ENCODE measurements at places on chromosomes 7 and 10.

GRCh38 chr7:50651271-50651989 lies 86.2 kb upstream of the DDC start:
- no peak for DNase-seq

DNA sequence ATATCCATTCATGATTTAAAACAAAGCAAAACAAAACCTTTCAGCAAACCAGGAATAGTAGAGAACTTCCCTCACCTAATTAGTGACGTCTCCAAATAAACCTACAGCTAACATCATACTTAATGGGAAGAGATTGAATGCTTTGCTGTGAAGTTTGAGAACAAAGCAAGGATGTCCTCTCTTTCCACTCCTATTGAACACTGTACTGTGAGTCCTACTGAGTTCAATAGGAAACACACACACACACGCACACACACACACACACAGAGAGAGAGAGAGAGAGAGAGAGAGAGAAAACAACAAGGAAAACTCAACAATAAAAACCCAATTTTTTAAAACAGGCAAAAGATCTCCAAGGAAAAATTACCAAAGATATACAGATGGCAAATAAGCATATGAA lies 32.3 kb downstream of the PODXL start:
- DNase-seq = no peak

GRCh38 chr7:110308791-110309190 lies 782.1 kb upstream of the LRRN3 start:
- no peak for DNase-seq

- DNase-seq = no peak
Measured at GRCh38 chr10:89458291-89458690, 43.9 kb downstream of the IFIT5 start.

GRCh38 chr10:87842776-87843497 lies 20.4 kb downstream of the KLLN start:
- no peak for DNase-seq

- no peak for DNase-seq
Measured at GRCh38 chr7:133562621-133563020, 309.7 kb downstream of the EXOC4 start.

DNA sequence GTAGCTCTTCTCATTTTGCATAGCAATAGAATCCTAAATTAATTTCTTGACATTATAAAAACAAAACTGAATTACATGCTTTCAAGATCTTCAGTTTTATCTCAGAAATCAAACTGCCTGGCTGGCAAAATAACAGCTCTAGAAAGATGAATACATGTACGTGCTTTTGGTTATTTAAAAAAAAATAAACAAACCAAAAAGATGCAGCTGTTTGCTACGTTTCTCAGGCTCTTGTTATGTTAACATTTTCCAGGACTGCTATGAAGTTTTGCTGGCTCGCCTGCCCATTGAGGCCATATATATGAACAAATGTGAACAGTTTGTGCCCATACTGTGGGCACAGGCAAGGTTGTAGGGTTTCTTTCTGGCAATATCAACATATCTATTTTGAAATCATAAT lies 86.6 kb downstream of the ODAD2 start:
- DNase-seq = no peak

DNA sequence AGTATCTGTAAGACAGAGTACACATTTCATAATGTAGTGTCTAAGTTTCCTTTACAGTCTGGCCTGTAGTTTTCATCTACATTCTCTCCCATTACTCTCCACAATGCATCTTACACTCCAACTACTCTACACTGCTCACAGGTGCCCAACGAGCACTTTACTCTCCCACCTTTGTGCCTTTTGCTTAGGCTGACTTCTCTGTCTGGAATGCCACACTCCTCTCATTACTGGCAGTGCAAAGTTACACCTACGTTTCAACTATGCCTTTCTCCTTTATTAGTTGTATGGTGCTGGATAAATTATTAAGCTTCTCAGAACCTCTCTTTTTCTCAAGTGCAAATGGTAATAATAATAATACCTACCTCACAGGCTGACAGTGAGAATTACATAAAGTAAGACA lies 70.5 kb downstream of the RNLS start:
- no peak for DNase-seq

DNA sequence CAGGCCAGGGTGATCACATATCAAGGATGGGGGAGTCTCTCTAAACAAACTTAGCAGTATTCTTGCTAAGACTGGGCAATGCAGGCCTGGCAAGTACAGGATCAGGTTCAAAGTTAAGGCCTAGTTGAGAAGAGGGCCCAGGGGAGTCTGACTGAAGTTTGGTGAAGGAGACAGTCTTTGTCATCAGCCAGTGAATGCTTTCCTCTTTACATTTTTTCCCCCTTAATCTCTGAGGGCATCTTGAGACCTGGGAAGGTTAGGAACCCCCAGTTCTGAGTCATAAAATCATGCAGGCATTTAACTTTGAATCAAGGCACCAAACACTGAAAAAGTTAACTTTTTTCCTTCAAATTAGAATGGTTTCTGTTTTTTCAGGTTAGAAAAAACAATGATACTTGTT lies 311.5 kb downstream of the REEP3 start:
- DNase-seq = no peak

GRCh38 chr10:63901881-63902280 lies 380.7 kb downstream of the REEP3 start:
- DNase-seq = no peak

GRCh38 chr7:83681200-83681778 lies 32.4 kb upstream of the SEMA3E start:
- DNase-seq = no peak

DNA sequence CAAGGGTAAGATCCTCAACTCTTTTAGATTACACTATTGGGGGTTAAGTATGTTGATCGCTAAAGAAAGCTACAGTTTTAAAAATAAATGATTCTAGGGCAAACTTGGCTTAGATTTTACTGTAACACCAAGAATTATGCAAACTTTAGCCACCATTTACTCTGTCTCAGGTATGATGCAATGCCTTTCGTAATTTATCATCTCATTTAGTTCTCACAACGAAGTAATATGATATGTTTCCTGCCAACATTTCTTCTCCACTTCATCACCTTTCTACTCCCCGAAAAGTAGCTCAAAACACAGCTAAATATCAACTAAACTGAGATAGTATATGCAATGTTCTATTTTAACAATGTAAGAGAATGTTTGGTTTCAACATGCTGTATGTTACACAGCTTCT lies 21.1 kb downstream of the FAM133B start:
- no peak for DNase-seq

DNA sequence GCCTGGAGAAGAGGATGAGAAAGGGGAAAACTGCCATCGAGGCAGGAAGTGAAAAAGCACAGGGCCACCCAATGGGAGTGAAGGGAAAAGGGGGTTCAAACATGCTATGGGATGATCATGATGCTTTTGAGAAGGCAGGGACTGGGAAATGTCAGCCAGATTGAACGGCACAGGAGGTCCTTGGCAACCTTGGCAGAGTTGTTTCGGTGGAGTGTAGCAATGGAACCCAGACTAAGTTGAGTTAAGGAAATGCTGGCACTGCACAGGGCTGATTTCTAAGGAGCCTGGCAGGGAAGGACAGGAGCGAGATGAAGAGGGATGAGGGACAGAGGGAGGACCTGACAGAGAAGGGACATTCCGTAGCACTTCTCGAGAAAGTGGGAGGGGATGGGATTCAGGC lies 101.4 kb downstream of the PIP4K2A start:
- no peak for DNase-seq

- no peak for DNase-seq
Measured at GRCh38 chr10:12406764-12407400, 57.5 kb downstream of the CAMK1D start.

GRCh38 chr7:107501593-107501992 lies 31.7 kb downstream of the GPR22 start:
- DNase-seq = peak; percentile 12

DNA sequence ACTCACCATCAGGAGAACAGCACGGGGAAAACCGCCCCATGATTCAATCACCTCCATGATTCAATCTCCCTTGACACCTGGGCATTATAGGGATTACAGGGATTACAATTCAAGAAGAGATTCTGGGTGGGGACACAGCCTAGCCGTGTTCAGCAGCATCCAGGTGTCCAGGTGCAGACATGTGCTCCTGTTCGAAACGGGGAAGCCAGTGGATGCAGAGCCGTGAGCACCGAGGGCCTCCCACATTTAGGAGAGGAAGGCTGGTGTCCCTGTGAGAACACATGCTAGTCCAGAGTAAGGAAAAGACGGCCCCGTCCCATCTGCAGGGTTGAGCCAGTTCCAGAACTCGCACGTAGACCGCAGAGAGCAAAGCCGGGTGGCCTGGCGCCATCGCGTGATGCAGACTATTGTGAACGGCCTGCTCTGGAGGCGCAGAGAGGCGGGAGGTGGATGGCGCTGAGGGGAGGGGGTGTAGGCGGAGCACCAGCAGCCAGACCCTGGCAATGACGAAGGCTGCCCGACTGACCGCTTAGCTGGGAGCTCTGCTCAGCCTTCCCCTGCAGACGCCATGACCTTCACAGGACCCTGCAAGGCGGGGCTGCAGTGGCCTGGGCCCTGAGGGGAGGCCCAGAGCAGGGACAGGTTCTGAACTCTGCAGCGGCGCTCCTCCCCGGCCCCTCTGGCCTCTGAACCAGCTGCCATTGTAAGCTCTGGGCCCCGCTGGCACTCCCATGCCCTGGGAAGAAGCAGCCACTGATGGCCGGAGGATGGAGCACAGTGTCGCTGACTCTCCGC lies 141.6 kb upstream of the TCERG1L start:
- no peak for DNase-seq

GRCh38 chr7:75658369-75658768 lies 80.4 kb downstream of the HIP1 start:
- no peak for DNase-seq

GRCh38 chr10:29980084-29980483 lies 79.3 kb downstream of the JCAD start:
- no peak for DNase-seq

DNA sequence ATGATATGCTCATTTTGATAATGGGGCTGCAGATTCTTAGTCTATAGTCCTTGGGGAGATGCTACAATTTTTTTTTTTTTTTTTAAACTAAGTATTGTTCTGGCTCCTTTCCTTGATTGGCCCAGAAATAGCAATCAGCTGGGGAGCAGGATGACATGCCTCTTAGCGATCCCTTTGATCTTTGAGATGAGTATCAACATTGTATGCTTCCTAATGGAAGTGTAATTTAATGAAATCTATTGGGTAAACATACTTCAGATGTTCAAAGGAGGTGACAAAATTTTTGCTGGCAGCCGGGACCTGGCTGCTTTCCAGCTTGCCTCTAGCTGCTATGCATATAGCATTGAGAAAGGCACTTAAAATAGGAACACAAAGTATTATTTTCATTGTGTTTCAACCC lies 43.5 kb downstream of the VTI1A start:
- peak; percentile 64 for DNase-seq

DNA sequence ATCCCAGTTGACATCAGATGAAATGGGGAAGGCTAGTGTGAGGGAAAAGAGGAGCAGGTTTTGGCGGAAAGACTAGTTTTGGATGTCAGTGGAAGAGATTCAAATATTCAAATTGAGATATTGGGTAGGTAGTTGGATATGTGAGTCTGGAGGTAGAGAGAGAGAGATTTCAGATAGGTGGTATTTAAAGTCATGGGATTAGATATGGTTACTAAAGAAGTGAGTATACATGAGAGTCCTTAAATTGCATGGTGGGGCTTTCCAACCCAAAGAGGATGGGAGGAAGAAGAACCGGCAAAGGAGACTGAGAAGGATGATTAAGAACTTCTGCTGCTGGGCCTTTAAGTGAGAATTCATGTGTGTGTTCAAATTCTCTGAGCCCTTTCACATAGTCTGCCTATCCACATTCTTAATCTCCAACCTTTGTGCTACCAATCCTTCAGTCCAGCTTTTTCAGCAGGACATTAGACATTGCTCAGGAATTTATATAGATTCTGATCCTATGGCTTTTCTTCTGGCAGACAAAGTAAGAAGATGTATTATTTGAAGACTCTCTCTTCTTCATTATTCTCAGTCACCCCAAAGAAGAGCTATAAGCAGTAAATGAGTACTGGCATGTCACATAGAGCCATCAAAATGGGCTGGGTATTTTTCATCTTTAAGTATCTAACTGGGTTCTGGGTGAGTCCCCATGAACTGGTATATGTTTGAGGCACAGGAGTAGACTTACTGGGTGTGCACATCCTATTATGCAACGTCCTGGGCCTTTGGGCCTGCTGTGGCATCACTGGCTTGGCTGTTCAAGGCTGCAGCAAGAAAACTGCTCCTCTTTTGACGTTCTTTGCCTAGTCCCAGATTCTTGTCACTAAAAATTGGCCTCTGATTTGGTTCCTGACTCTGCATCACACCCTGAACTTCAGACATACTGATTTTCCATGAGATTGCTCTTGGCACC lies 33.6 kb downstream of the ST7 start:
- DNase-seq = no peak

- DNase-seq = no peak
Measured at GRCh38 chr7:132622081-132622480, 45.8 kb upstream of the PLXNA4 start.

- no peak for DNase-seq
Measured at GRCh38 chr7:516606-517456, 2.8 kb downstream of the PDGFA start.

GRCh38 chr7:2120841-2121830 lies 111.6 kb downstream of the MAD1L1 start:
- peak; percentile 61 for DNase-seq

DNA sequence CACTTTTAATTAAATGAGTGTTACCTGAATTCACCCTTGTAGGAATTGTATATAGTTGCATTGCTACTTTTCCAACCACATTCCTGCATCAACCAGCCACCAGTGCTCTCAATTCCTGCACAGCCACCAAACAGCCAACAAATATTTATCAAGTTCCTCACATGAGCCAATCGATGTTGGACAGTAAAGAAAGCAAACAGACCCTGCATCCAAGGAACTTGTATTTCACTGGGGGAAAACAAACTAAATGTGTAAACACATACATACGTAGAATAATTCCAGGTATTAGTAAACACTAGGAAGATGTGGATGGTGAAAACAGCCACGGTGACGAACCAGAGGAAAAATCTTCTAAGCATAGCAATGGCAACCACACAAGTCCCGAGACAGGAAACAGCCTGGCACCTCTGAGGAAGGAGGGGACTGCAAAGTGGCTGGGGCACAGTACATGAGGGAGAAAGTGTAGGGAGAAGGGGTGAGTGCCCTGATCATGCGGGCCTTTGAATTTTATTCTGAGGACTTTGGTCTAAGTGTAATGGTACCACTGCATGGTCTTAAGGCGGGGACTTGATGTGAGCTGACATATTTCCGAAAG lies 111.2 kb downstream of the XRCC2 start:
- no peak for DNase-seq

GRCh38 chr7:116661865-116662264 lies 10.1 kb upstream of the MET start:
- DNase-seq = no peak

GRCh38 chr7:148997497-148997896 lies 30.8 kb downstream of the PDIA4 start:
- DNase-seq = no peak

Measured in SHP77 (cell line).